ENCODE measurements at places on chromosomes 7 and 10. TPM values are rescaled to one million over a fixed set of nuclear protein-coding genes. Genes with fewer than 3 reads are reported as not detected.

CYP3A7 gene
- not detected for total RNA-seq

CALY gene
- total RNA-seq: not detected

EPHA1 gene
- total RNA-seq: not detected

MEST gene
- total RNA-seq: 6.1 TPM
